ENCODE measurements at places on chromosomes 1 and 21. TPM values are rescaled to one million over a fixed set of nuclear protein-coding genes. Genes with fewer than 3 reads are reported as not detected.

Gene FMO1
- not detected for total RNA-seq

Gene FCGR1A
- not detected for total RNA-seq

Gene FCRL4
- not detected for total RNA-seq

Gene RGS1
- total RNA-seq = 2,600 TPM

Gene TM2D1
- total RNA-seq = 26.9 TPM

Gene PYCR2
- 51.6 TPM for total RNA-seq

Gene RAB3B
- not detected for total RNA-seq

Gene STPG1
- total RNA-seq = 3.4 TPM

Gene TEX38
- not detected for total RNA-seq

- no peak for DNase-seq
Measured at GRCh38 chr1:245772325-245772724, 617.5 kb downstream of the KIF26B start.

GRCh38 chr1:5707566-5708345 lies 284.5 kb downstream of the NPHP4 start:
- DNase-seq = no peak

DNA sequence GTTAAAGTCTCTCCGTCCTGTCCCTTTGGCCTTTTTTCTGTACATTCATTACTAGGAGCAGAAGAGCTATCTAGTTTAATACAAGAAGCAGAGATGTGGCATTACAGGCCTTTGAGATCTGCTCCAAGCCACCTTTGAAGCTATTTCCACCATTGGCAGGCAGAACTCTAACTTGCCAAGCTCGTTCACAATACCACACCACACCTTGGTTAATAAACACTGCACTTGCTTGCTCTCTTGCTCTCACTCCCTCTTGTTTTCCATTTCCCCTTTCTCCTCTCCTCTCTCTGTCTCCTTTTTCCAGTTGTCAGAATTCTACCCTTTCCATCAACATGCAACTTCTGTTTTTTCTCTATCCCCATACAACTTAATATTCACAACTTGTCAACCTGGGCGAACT lies 7.0 kb downstream of the SELE start:
- no peak for DNase-seq

DNA sequence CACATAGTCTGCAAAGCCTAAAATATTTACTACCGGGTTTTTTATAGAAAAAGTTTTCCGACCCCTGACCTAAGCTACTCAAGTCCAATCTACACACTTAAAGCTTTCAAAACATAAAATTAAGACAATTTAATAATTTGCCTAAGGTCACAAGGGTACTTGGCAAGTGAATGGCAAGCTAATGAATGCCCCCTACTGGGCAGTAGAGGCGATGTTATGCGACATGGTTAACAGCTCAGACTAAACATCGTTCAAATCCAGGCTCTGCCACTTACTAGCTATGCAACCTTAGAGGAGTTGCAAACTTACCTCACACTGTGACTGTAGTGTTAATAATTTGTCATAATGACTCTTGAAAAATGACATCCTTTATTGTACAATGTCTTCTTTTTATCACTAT lies 317.2 kb upstream of the NFIA start:
- DNase-seq = no peak

GRCh38 chr1:31798433-31799195 lies 17.2 kb downstream of the SPOCD1 start:
- DNase-seq = no peak

- DNase-seq = no peak
Measured at GRCh38 chr1:75461808-75462325, 149.0 kb downstream of the SLC44A5 start.

DNA sequence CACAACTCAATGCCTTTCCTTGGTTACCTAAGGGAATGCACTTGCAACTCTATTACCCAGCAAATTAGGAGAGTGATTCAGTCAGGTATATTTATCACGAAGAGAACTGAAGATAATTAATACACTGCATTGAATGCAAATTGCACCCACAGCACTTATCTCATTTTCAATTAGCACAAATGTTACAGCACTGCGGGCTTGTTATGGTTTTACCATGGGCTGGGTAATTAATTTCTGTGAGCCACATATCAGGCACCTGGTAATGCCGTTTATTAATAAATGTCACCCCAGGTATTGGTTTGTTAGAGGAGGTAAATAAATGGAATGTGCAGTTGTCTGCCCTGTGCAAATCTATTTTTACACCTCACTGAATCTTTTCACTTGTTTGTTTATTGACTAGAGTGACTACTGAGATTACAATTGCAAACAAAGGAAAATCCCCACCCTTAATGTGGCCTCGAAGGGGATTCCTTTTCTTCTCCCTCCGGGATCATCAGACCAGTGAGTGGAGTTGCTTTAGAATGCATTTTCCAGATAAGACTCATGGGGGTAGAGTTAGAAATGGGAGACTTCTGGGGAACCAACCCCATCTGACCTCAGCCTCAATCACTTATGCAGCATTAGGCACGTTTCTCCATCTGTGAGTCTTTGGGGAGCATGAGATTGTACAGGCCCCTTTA lies 269.3 kb downstream of the RPS6KC1 start:
- no peak for DNase-seq

- DNase-seq = no peak
Measured at GRCh38 chr1:78359666-78360065, 131.1 kb upstream of the PTGFR start.

GRCh38 chr1:94083681-94084080 lies 37.3 kb downstream of the ABCA4 start:
- DNase-seq = no peak

GRCh38 chr21:42216726-42217572 lies 2.0 kb upstream of the ABCG1 start:
- DNase-seq = no peak

- no peak for DNase-seq
Measured at GRCh38 chr1:205600085-205600484, 31.7 kb downstream of the ELK4 start.

GRCh38 chr1:223390618-223391017 lies 2.6 kb upstream of the CCDC185 start:
- DNase-seq = no peak

DNA sequence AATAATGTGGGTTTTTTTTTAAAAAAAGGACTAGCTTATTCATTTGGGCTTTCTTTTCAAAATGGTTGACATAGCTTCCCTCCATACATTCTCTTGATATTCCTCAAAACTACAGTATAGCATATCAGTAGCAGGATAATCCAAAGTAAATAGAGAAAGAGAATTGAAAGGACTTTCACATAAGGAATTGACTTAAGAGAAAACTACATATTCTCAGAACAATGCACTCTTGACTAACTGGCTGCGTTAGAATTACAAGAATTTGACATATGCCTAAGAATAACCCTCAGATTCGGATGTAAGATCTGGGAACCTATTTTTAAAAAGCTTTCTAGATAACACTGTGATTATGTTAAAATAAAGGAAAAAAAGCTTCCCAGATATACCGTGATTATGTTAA lies 3.1 kb downstream of the PRKAB2 start:
- DNase-seq = no peak

GRCh38 chr1:84691122-84691783 lies 992 bp upstream of the SSX2IP start:
- peak; percentile 20 for DNase-seq

GRCh38 chr1:151461694-151462093 lies 2.4 kb upstream of the POGZ start:
- no peak for DNase-seq

- peak; percentile 52 for DNase-seq
Measured at GRCh38 chr1:27366113-27366410, 699 bp downstream of the MAP3K6 start.

DNA sequence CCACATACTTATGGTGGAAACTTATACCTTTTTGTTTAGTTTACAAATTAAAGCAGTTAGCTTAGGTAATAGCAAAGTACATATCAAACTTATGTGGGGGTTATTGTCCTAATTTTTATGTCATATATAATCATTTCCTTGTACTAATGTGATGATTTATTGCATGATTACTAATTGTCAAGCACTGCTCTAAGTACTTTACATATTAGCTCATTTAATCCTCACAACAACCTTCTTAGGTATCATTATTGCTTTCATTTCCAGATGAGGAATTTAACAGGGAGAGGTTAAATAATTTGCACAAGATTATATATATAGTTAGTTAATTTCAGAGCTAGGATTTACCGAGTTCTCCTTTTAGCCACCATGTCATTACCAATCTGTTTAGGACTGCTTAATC lies 11.9 kb upstream of the SSX2IP start:
- DNase-seq = no peak

DNA sequence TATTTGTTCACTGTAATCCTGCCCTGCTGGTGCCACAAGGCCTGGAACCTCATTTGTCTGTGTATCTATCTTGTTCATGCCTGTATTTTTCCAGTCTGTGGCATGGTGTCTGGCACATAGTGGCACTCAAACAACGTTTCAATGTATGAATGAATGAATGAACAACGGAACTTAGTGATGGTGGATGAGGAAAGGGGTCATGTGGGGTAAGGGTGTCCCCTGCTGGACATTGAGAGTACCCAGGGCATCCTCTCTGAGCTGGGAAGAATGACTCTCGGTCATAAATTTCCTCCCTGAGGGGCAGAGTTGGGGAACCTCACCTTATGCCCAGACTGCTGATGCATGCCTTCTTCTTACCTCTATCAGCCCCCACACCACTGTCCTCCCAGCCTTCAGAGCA lies 18.9 kb upstream of the ZNF683 start:
- DNase-seq = no peak

GRCh38 chr1:109770331-109771095 lies 6.8 kb upstream of the EPS8L3 start:
- DNase-seq = no peak

DNA sequence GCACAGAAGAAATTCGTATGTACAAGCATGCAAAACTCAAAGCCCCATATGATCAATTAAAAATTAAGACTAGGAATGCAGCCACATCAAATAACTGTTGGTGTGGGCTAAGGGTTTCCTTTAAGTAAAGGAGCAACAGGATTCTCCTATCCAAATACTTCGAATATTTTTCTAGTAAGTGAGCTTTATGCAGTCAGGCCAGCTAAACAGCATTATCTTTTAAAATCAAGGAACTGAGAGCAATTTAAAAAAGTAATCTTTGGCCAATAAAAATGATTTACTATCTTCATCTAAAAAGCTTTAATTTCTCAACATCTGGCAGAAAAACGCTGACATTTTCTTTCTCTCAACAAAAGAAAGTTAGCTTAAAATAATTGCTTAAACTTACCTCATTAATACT lies 19.8 kb downstream of the CNN3 start:
- DNase-seq = no peak

- DNase-seq = no peak
Measured at GRCh38 chr1:15410884-15411245, 1.2 kb downstream of the EFHD2 start.

DNA sequence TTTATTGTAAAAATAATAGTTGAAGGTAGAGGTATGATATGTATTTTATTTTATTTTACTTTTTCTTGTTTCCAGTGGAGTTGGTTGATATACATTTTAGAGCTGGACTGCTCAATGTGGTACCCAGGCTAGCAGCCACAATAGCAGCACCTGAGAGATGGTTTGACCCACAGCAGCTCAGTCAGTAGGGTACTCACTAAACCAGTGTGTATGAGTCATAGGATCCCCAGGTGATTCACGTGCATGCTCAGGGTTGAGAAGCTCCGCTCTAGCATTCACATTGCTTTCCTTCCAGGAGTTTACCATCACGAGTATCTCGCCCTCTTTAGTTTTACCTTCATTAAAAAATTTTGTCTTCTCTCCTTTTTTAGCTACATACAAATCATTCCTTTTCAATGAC lies 96.0 kb upstream of the PAXBP1 start:
- DNase-seq = no peak

GRCh38 chr1:2504949-2505272 lies 21.5 kb downstream of the PANK4 start:
- DNase-seq = no peak

DNA sequence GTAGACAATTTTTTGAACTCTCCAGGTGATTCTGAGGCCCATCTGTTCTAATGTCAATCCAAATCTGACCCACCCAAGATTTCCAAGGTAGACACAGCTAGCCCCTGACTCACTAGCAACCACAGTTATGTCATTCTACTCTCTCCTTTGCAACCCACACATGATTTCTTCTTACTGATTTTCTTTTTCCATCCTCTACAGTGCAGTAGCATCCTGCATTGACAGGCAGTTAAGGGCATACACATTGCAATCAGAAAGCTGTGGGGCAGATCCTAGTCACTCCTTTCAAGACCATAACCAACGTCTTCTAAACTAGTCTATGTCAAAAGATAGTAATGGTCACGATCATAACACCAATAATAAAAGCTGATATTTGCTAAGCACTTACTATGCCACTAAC lies 54.2 kb downstream of the JAK1 start:
- DNase-seq = no peak

DNA sequence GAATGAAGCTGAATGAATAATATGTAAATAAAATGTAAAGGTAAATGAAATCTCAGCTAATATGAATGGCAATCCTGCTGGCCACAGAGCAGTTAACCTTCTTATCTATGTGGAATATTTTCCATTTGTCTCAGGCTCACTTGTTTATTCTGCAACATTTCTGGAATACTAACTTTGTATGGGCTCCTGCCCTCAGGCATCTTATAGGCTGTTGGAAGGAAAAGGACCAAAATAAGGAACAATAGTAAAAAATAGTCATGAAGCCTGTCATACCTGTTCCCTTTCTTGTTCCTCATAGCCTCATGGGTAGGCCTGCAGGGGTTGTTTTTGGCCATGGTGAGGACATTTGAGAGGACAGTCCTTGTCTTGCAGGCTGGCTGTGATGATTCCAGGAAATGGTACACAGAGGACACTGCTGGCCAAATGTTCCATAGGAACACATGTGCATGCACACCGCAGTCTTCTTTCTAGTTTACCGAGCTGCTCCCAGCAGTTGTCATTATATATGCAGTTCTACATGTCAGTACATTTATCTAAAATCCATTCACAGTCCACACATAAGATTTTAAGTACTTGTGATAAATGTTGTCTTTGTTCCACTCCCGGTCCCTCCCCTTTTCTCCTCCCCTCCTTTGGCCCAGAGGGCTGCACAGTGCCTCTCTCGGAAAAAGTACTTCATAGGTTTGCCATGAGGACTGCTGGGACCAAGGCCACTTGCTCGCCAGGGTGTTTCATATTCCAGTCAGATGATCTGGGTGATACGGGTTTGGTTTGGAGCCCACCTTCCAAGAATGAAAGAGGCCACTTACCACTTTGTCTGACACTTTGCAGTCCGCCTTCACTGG lies 15.2 kb upstream of the KCNQ4 start:
- no peak for DNase-seq

- no peak for DNase-seq
Measured at GRCh38 chr1:238487931-238488330, 597.2 kb upstream of the ZP4 start.

GRCh38 chr1:89171067-89171438 lies 4.8 kb downstream of the GBP7 start:
- DNase-seq = no peak

DNA sequence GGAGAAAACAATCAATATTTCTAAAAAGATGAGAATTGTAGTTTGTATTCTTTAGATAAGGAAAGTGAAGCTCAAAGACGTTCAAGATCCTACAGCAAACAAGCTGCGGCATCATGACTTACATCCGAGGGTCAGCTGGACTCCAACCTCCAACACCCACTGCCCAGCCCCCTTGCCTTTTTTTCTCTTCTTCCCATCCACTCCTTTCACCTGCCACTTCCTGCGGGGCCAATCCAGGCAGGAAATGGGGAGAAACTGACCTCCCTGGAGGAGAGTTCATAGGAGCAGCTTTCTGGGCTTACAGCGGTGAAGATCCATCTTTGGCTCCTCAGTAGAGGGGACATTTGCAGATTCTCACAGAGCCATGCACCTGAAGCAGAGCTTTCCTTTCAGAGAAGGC lies 361.5 kb downstream of the PTPRU start:
- DNase-seq = no peak

All from CD4-positive, CD25-positive, alpha-beta regulatory T cell (primary cell).